ENCODE measurements at places on chromosomes 2 and 18. TPM values are rescaled to one million over a fixed set of nuclear protein-coding genes. Genes with fewer than 3 reads are reported as not detected.

SPATS2L gene
- 67.5 TPM for total RNA-seq

DAPL1 gene
- not detected for total RNA-seq

TIMM21 gene
- total RNA-seq: 35.9 TPM

BOK gene
- 77.6 TPM for total RNA-seq

RNF125 gene
- 7.2 TPM for total RNA-seq

SCN9A gene
- 3.5 TPM for total RNA-seq

DNA sequence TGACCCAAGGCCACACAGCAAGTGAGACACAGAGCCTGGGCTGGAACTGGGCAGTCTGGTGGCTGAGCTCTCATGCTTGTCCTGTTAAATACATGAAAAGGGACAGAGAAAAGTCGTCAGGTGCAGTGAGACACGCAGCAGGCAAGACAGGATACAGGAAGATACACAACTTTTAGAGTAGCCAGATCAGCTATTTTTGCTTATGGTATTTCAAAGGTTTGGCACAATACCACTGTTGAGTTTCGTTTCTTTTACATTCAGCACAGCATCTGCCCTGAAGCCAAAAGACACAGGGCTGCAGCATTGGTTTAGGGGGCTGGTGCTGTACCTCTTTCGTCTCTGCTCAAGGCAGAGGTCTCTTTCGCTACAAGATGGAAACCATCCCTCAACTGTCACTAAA is 14.0 kb downstream of the FHL2 start:
- DNase-seq: no peak

- no peak for DNase-seq
These were observed 310.1 kb upstream of the HNRNPA3 start for GRCh38 chr2:176902454-176902853.

GRCh38 chr2:233707940-233708644 is 4.6 kb upstream of the UGT1A5 start:
- no peak for DNase-seq

GRCh38 chr2:62705859-62706720 is 577 bp downstream of the EHBP1 start:
- peak; percentile 67 for DNase-seq

- no peak for DNase-seq
These were observed 20.4 kb downstream of the SERPINB7 start for GRCh38 chr18:63795606-63796005.

GRCh38 chr18:49858309-49859020 is 45.1 kb upstream of the ACAA2 start:
- DNase-seq: peak; percentile 70

DNA sequence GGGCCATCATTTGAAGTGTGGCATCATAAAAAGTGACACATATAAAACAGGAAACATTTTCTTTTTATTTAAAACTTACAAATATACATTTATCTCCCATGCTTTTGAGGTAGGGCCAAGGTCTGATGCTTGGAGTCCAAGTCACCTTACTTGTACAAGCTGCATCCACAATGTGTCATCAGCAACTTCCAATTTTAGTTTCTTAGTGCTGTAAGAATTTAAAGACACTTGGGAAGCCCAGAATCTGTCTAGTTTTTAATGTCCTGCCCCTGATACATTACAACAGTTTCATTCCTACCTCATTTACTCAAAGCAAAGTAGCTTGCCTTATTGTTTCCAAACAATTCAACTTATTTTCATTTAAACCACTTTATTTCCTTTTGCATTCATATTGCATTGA is 297.7 kb downstream of the MTX2 start:
- DNase-seq: no peak

GRCh38 chr2:60741576-60741975 is 14.5 kb upstream of the PAPOLG start:
- DNase-seq: no peak

GRCh38 chr18:79871481-79872091 is 73.8 kb downstream of the KCNG2 start:
- no peak for DNase-seq

GRCh38 chr2:7758073-7758759 is 841.0 kb downstream of the RNF144A start:
- no peak for DNase-seq

- no peak for DNase-seq
These were observed 142.9 kb downstream of the BCL11A start for GRCh38 chr2:60410456-60411146.

DNA sequence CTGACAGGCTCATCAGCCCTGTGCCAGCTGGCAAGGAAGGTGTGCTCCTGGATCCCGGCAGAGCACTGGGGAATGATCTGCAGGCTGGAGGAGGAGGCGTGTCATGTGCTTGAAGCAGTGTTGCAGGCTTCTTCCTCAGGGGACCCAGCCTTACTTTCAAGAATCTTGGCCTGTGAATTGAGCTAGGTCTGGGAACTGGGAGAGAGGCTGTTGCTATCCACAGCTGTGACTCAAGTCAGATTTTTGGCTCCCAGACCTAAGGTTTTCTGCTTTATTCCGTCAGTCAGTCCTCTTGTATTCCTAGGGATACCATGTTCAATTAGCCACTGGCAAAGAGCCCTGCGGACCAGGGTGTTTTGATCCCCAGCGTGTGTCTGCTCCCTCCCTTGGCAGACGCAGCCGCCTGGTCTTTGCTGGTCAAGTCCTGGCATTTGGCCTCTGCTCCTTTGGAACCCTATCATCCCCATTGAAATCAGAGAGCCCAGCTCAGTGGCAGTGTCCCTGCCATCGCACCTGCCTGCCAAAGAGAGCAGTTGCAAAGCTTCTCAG is 32.4 kb downstream of the ASB1 start:
- peak; percentile 36 for DNase-seq

Data from breast epithelium (tissue), 4 donors.